EL (cell line): ENCODE measurements at places on chromosomes 4 and X.

GRCh38 chrX:26649534-26649933 lies 433.6 kb downstream of the MAGEB5 start:
- no peak for DNase-seq

DNA sequence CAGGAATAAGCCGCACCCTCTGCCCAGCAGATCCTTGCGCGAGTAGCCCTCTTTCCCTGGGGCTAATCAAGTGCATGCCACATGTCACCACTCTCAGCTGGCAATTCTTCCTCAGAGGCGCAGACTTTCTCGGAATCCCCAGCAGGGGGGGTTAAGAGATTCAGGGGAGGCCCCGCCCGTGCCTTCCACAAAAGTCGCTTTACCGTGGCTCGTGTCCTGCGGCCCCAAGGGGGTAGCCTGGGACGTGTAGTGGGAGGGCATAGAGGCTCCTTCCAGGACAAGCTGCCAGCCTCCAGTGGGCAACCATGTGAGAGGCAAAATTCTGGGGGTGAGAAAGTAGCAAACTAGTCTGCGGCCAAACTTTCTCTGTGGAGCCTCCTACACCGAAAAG lies 652 bp downstream of the SRPX start:
- DNase-seq: peak; percentile 68

DNA sequence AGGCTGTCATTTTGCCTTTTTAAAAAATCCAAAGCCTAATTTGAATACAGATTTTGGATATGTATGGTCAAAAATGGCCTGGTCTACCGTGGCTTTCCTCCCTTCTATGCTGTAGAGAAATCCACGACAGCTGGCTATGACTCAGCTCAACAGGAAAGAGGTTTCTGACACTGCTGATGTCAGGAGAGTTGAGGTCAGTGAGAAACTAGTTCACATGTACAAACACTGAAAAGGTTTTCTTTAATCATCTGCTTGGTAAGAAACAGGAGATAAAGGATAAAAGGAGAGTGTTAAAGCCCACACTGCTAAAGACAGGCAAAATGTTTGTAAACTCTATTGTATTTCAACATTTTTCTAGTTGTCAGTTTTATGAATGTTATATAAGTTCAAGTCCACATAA lies 113.9 kb downstream of the NYX start:
- peak; percentile 72 for DNase-seq

DNA sequence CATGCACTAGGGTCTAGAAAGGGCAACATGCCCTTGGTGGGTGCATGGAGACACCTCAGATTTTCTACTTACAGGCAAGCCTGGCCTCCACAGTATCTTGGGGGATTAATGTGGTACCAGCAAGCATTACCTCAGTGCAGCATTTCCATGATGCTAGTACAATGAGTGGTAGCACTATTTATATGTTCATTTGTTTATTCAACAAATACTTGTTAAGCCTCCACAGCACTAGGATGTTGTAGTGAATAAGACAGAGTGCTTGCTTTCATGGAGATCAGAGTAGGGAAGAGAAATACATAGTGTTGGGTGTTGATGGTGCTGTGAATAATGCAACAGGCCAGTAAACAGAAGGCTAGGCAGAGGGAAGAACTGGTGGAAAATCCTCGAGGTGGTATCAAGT lies 133.4 kb downstream of the KLHL8 start:
- no peak for DNase-seq

DNA sequence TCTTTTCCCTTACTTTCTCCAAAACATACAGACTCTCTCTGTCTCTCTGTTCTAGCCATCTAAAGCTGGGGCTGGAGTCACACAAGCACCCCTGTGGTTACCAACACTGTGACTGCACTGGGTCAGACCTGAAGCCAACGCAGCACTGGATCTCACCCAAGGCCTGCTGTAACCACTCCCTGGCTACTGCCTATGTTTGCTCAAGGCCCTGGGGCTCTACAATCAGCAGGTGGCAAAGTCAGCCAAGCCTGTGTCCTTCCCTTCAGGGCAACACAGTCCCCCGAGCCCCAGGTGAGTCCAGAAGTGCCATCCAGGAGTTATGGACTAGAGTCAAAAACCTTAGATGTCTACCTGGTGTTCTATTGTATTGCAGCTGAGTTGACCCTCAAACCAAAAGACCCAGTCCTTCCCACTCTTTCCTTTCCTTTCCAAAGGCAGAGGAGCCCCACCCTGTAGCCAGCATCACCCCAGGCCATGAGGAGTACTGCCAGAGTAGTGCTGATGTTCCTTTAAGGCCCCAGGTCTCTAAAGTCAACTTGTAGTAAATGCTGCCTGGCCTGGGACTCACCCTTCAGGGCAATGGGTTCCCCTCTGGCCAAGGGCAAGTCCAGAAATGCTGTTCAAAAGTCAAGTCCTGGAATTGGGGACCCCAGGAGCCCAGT lies 58.8 kb upstream of the RAP2C start:
- DNase-seq: no peak

GRCh38 chr4:99947608-99948007 lies 1.2 kb upstream of the DNAJB14 start:
- no peak for DNase-seq

- DNase-seq: no peak
Observed at GRCh38 chrX:111928456-111928855, 52.5 kb downstream of the TRPC5OS start.

GRCh38 chrX:34778916-34779315 lies 121.8 kb upstream of the TMEM47 start:
- DNase-seq: peak; percentile 81

DNA sequence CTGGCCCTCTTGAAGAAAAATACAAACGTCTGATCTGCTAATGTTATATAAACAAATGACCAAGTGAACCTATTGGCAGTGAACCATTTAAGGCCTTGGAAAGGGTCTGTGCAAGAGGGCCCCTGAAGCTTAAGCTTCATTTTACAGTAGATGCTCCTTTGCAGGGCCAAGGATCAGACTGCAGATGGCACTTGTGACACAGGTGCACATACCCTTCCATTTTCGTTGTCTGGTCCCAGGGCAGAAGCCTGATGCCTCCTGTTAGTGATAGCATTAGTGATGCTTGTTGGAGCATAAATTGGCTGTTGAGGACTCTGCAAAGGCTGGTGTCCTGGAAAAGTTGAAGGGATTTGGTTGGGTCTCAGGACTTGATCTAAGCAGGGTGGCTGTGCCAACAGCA lies 46.5 kb downstream of the ETNPPL start:
- DNase-seq: no peak

GRCh38 chr4:105126311-105127169 lies 20.1 kb upstream of the TET2 start:
- no peak for DNase-seq

DNA sequence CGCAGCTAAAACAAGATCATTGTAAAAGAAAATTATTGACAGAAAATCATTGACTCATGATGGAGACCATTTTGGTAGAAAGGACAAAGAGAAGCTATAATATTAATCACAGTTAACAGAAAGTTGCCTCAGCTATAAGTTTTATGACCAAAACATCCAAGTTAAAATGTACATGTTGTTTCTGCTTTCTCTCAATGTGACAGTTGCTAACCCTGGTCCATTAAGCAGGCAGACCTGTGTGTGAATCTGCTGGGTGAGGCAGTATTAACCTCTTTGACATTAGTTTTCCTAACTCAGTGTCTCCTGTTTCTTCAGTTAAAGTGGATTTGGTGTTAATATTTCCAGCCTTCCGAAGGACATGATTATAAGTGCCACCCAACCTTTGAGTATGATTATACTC lies 94.8 kb upstream of the DCLK2 start:
- DNase-seq: no peak

DNA sequence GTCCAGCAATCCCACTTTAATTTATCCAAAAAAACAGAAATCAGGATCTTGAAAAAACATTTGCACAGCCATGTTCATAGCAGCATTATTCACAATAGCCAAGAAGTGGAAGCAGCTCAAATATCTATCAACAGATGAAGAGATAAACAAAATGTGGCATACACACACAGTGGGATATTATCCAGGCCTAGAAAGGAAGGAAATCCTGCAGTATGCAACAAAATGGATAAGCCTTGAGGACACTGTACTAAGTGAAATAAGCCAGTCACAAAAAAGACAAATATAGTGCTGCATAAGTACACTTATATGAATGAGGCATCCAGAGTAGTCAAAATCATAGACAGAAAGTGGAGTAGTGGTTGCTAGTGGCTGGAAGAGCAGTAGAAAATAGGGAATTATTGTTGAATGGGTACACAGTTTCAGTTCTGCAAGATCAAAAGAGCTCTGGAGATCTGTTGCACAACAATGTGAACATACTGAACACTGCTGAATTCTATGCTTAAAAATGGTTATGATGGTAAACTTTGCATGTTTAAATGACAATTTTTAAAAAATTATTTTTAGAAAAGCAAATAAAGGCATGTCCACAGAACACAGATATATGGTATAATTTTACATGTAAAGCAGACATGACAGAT lies 25.6 kb downstream of the CHM start:
- DNase-seq: no peak

- no peak for DNase-seq
Observed at GRCh38 chr4:83009529-83009928, 1.1 kb downstream of the LIN54 start.

GRCh38 chr4:169723207-169723965 lies 34.4 kb downstream of the HPF1 start:
- no peak for DNase-seq

GRCh38 chrX:30573125-30573524 lies 4.4 kb downstream of the TASL start:
- DNase-seq: no peak

- no peak for DNase-seq
Observed at GRCh38 chr4:119897260-119897659, 169.4 kb downstream of the MAD2L1 start.

GRCh38 chr4:147862043-147862692 lies 130.3 kb downstream of the ARHGAP10 start:
- no peak for DNase-seq

DNA sequence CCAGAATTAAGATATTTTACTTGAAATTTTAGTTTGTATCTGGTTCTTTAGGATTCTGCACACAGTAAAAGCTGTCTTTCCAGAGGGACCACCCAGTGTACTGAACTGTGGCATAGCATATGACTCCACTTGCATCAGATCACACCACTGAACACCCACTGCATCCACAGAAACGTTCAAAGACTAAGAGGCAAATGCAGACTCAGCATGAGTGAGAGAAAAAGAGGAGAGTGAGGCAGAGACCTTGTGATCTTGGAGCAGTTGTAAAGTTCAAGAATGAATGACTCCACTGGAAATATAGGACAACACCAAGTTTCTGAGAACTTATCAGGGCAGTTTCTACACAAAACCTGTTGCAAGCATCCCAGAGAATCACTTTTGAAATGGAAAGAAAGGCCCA lies 20.8 kb downstream of the PRDM5 start:
- DNase-seq: no peak

DNA sequence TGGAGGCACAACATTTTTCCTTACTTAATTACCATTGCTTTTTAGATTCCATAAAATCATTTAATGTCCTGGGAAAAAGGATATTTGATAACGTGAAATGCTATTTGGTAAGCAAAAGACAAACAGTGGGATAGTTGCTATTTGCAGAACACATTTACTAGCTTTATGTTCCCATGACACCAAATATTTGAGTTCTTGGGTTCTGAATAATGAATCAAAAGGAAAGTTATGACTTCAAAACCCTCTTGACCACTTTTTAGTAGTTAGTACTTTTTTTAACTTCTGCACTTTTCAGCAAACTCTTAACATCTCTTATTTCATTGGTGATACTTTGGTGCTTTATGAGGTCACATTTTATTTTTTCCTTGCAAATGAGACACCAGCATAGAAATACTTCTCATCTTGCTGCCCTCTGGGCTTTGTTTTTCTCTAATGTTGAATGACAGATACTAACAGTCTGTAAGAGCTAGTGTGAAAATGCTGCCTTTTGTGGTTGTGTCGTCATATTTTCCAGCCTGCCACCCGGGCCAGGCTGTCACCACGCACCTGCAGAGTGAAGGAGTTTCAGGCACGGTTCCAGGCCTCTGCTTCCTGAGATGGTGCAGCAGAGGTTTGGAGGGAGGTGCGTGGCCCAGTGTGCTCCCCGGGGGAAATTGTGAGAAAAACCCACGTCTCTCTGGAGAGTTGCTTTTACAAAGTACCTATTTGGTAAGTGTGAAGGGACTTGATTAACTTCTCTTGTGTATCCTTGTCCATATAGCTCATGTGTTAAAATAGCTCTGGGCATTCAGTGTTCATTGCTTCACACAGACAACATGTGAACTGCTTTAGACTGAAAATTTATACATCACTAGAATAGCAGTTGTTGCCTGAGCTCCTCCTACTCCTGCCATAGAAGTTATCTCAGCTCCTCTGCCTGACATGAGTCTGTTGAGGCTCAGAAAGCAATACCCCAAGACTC lies 34.7 kb downstream of the MSL3 start:
- no peak for DNase-seq

- DNase-seq: no peak
Observed at GRCh38 chr4:173746424-173746823, 216.4 kb upstream of the HAND2 start.

- DNase-seq: no peak
Observed at GRCh38 chr4:94497690-94498089, 45.9 kb downstream of the PDLIM5 start.

GRCh38 chrX:127128282-127128681 lies 308.8 kb downstream of the PRR32 start:
- no peak for DNase-seq

DNA sequence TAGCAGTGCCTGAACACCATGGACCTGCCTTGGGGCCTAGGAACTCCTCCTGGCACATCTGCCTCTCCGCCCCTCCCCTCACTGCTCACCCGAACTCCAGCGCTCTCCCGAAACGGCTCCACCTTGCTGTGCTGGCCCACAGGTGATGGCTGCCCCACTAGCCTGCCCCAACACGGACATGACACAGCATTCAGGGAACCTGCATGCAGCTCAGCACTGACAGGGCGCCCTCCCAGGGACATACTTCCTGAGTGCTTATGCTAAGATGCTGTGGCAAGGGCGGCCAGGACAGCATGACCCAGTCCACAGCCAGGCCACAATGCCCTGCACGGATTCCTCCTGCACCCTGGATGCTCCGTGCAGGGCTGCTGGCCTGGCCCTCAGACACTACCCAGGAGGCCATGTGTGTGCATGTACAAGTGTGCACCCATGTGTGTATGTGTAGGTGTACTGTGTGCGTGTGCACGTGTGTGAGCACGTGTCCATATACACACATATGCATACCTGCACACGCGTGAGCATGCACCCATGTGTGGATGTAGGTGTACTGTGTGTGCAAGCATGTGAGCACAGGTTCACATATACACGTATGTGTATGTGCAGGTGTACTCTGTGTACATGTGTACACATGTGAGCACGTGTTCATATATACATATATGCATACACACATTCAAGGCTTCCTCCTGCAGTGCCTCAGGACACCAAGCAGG lies 6.0 kb downstream of the TMEM271 start:
- no peak for DNase-seq

GRCh38 chr4:98663226-98664006 lies 5.0 kb upstream of the TSPAN5 start:
- no peak for DNase-seq

GRCh38 chr4:47830265-47831025 lies 7.4 kb downstream of the CORIN start:
- DNase-seq: no peak

DNA sequence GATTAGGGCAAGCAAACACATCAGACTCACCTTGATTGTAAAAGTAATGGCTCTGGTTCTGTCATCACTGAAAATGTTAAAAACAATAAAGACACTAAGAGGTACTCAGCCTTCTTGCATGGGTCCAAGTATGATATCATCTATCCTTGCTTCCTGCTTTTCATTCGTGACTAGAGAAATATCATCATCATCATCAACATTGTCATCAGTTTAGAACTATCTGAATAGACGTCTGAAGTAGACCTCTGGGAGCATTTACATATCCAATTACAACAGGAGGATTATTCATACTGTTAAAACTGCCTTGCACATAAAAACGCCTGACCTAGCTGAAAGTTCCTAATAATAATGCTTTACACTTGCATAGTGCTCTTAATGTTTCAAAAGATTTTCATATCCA lies 9.8 kb upstream of the FRAS1 start:
- DNase-seq: no peak
